ENCODE measurements at places on chromosomes 2 and 18.

DNA sequence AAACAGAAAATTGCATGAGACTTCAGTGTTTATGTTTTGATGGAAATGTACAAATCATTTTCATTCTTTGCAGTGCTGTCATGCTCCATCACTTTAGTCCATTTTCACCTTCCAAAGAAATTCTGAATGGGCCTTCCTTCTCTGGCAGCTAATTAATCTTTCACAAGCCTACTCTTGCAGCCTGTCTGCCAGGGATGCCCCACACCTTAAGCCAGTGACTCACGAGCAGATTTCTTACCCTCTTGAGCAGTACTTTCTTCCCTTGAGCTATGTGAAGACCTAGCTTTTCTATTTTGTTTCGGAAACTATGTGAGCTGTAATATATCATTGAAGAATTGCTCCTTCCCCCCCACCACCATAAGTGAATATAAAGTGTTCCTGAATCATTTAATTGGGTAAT lies 404.3 kb upstream of the VWC2L start:
- no peak for DNase-seq

- no peak for DNase-seq
Measured at GRCh38 chr18:36017232-36017631, 44.8 kb downstream of the RMP24 start.

DNA sequence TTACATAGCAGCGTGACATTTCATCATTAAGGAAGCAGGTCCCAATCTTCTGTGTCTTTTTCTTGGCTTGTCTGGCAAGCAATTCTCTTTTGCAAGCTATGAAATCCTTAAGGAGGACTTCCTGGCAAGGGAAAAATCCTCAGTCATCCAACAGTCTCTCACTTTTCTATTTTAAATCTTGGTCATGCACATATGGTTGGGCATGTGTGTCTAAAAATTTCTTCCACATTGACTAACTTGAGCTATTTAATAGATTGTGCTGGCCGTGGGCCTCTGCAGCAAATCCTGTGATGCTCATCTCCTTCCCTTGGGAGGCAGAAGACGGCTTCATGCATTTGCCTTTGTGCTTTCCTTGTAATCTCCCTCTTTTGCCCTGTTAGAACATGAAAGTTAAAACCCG lies 634.3 kb upstream of the FANCL start:
- no peak for DNase-seq

- no peak for DNase-seq
Measured at GRCh38 chr18:45039376-45039775, 358.7 kb downstream of the SETBP1 start.

GRCh38 chr2:202346180-202346579 lies 29.9 kb upstream of the BMPR2 start:
- DNase-seq, result no peak

- DNase-seq, result no peak
Measured at GRCh38 chr18:60895181-60895580, 438.0 kb upstream of the CDH20 start.

DNA sequence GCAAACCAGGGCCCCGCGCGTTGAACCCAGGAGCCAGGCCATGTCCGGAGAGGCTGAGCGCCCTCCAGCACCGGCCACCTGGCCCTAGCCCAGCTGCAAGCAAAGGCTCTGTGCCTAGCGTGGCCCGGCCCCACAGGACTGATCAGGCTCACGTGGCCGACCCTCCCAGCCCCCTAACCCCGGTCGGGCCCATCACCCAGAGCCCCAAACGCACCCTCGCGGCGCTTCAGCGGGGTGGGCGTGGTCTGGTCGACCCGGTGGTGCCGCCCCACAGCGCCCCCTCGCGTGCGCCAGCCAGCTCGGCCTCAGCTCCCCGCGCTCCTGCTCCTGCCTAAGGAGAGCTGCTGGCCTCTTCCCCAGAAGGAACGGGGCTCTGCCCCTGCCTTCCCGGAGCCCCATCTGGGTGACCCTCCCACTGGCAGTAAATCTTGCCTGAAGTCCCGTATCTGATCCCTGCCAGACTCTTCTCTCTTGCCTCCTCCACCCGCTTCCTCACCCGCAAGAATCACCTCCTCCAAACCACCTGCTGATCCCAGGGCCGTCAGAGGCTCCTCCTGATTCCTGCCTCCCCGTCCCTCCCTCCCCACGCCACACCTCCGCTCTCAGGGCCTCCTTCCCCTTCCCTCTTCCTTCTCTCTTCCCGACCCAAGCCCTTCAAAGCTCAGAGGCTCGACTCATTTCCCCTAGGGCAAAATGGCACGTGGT lies 12.3 kb upstream of the TEX51 start:
- peak; percentile 32 for DNase-seq

DNA sequence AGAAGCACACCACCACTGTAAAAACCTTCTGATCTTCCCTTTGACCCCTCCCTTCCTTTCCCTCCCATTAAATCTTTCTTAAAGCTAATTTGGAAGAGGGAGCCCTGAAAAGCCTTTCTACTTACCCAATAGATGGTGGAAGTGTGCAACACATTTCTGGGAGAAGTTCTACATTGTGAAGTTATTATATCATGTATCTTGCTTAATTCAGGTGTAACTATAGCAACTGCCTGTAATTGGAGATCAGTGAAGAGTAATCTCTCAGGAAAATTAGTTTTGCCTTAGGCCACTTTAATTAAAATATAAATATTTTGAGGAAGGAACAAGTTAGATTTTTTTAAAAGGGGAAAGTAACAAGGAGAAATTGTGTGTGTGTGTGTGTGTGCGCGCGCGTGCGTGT lies 266.0 kb downstream of the SH3BP4 start:
- no peak for DNase-seq

GRCh38 chr2:26615860-26616705 lies 25.1 kb downstream of the CIB4 start:
- no peak for DNase-seq

DNA sequence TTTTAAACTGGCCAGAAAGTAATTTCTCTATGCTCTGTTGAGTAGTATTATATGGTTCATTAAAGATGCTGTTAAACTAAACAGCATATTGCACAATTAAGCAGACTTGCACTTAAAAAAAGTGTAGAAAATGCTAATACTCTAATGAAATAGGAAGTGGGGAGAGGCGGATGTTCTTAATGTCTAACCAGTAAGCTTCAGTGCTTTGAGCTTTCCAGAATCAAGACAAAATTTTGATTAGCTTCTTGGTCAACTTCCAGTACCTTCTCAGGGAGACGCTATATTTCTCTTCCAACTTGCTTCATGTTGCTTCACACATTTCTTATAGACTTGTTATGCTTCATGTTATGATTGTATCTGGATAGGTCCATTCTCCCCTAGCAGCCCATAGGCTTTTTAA lies 89.1 kb downstream of the MAP2 start:
- no peak for DNase-seq

DNA sequence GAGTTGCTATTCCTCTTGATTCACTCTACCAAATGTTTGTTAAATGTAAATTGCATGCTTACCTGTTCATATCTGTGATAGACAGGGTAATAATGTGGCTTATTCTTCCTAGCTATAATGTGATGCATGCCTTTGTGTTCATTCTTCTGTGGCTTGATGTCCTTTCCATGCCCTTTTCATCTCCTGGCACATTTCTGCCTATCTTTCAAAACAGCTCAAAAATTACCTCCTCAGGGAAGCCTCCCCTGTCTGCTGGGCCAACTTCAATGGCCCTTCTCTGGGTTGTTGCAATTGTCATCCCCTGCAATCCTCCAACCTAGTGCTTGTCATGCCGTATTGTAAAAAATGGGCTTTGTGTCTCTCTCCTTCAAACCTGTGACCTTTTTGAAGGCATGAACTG lies 52.8 kb upstream of the LHCGR start:
- no peak for DNase-seq

- DNase-seq, result no peak
Measured at GRCh38 chr2:221134718-221135117, 437.4 kb downstream of the EPHA4 start.

DNA sequence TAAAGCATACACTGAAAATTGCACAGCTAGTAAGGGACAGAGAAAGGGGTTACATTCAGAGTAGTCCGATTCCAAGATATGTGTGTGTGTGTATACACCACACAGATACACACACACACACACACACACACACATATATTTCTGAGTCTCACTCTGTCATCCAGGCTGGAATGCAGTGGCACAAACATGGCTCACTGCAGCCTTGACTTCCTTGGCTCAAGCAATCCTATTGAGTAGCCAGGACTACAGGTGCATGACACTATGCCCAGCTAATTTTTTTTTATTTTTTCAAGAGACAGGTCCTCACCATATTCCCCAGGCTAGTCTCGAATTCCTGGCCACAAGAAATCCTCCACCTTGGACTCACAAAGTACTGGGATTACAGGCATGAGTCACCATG lies 68.1 kb upstream of the ITPRID2 start:
- DNase-seq, result no peak

- no peak for DNase-seq
Measured at GRCh38 chr2:104408266-104408665, 445.6 kb upstream of the POU3F3 start.

- DNase-seq, result no peak
Measured at GRCh38 chr2:176455816-176456291, 186.6 kb downstream of the MTX2 start.

DNA sequence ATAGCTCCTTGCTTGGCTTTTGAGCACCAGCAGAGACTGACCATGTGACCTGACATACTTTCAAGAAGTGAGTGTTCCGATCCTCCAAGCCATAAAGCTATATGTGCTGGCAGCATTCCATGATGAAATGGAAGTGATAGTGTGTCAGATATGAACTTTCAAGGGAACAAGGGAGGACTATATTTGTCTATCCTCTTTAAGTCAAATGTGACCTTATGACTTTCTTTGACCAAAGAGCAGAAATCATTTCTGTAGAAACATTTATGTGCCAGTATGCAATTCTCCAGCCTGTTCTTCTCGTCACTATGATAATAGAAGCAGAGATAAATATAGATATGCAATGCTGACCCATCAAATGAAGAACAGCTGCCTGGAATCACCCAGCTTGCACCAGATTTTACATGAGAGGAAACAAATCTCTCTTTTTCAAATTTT lies 14.4 kb downstream of the HYCC2 start:
- no peak for DNase-seq

- DNase-seq, result no peak
Measured at GRCh38 chr2:128783193-128783671, 464.6 kb upstream of the HS6ST1 start.

DNA sequence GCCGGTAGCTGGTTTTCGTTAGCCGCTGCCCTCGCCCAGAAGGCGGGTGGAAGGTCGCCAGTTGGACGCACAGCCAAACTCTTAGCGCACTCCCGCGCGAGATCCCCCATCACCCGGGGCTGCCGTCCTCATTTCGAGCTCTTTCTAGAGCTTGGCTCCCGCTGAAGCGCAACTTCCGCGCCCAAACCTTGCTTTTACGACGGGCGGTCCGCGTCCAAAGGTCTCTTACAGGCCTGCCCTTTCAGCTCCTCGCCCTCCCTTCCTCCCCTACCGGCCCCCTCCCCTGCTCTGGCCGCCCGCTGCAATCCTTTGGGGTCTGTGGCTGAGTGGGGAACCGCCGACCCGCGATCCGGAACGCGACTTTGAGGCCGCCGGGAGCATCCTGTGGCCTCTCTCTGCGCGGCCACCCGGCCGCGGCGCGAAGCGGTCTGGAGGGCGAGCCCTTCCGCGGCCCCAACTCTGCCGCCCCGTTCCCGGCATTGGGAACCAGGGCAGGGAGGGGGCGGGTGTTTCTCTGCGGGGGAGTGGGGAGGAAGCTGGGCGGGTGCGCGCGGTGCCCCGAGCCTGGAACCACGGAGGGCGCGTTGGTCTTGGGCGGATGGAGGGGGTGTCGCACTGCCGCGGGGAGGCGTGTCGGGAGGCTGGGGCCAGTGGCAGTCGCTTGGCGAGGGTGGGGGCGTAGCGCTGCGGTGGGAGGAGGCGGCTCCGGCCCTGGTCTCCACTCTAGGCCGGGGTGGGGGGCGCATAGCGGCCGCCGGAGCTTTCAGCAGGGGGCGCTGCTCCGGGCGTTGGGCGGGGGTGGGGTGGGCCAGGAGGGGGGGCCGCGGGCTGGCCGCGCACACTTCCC lies at the start of gene GDF7:
Gene GDF7, plus strand, starts transcription at position 841 of the 847 bp plus-strand sequence. CDS start 96 bp downstream, outside the sequence.
- no peak for DNase-seq

- no peak for DNase-seq
Measured at GRCh38 chr2:174787487-174788205, 23.4 kb upstream of the CHRNA1 start.

DNA sequence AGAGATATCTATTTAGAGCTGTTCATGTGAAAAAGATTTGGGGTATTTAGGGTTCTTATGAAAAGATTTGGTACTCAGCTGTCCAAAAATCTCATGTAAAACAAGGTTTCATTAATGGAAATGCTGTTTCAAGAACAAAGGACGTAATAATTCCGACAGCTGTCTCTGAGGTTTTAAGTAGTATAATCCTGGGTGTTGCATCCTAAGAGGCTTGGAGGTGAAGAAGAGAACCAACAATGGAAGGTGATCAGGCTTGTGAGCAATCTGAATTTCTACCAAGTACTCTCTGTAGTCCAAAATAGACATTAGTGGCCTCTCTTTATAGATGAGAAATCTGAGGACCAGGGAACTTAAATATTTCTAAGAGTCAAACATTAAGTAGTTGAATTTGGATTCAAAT lies 205.1 kb downstream of the BABAM2 start:
- DNase-seq, result no peak

GRCh38 chr2:181467966-181468707 lies 11.0 kb downstream of the ITGA4 start:
- DNase-seq, result no peak

DNA sequence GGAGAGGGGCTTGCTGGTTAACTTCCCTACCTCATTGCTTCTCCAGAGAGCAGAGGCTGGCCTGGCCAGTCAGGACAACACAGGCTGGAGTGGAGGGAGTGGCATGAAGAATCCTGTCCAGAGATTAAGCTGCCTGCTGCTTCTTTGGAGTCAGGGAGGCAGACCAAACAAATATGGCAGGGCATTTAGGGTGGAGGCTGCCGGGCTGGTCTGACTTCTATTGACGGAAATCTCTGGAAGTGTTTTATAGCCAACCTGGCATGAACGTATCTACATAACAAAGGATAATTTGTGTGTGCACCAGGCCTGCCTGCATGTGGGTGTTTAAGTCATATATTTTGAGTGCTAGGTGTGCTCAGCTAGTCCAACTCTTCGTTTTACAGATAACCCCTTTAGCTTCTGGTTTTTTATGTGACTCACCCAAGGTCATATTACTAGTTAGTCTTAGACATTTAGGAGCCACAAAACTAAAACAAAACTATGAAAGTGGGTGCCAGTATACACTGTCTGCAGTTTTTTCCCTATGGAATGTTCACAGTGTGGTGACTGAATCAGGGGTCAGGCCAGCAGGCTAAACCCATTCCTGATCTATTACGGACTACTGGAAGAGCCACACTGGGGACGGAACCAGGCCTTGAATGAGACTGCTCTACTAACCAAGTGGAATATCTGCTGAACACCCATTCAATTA lies 5.5 kb downstream of the NPC1 start:
- no peak for DNase-seq

DNA sequence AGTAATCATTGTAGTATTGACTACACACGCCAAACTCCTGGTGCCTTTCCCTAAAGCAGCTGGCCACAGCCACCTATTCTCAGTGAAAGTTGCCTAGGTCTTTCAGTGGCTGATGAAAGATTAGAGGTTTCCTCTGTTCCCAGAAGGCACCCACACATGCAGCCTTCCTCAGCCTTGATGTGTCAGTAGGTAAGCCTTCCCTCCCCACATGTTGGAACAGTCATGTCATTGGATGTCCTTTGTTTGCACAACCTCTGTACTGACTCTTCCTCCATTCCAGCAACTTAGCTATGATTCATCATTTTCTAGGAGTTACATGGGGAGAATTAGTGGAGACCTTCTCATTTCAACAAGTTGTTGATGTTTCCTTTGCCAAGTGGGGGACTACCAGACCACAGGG lies 630.8 kb upstream of the SLC39A10 start:
- no peak for DNase-seq

- no peak for DNase-seq
Measured at GRCh38 chr18:10081492-10081891, 167.7 kb downstream of the VAPA start.

GRCh38 chr18:59061914-59062642 lies 77.6 kb upstream of the SEC11C start:
- no peak for DNase-seq

All from T47D (cell line).